ENCODE measurements at places on chromosomes 1 and 21.

- DNase-seq = peak; percentile 65
Observed at GRCh38 chr1:34163792-34164731, 968 bp downstream of the CSMD2 start.

DNA sequence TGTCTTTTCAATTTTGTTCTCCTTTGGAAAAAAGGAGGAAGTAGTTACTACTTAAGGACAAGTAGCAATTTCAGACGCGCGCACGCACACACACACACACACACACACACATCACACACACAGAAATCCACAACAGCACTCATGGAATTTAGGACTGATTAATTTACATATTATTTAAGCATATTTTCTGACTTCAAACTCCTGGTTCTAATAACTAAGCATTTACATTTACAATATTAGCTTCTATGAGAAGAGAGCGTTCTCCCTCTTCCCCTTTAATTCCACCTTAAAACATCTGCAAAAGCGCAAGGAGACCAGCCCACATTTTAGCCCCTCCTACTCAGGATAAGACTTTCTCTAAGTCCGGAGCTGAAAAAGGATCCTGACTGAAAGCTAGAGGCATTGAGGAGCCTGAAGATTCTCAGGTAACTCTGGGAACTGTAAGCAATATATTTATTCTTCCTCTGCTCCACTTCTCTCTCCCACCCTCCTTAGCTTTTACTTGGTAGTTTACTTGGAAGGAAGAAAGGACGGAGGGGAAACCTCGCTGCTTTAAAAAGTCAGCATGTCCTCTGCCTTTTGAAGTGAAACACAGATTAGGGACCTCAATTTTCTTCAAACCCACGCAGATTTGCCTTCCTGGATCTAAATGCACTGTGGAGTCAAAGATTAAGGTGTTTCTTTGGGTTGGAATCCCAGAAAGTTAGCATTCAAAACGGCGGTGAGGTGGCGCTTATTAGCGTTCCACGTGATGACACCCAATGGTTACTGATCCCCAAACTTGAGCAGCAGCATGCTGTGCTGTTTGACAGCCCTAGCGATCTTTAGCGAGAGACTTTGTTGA lies at the start of gene PLA2G4A:
TSS of gene PLA2G4A (plus strand) at position 339 of the 844 bp plus-strand sequence. CDS start 25,406 bp downstream, outside the sequence.
- DNase-seq = peak; percentile 78

GRCh38 chr1:13766592-13767564 lies 66.9 kb downstream of the PRDM2 start:
- DNase-seq = no peak

GRCh38 chr1:117610036-117610435 lies 4.2 kb downstream of the TENT5C start:
- no peak for DNase-seq

- no peak for DNase-seq
Observed at GRCh38 chr1:219340796-219341195, 167.1 kb downstream of the LYPLAL1 start.

DNA sequence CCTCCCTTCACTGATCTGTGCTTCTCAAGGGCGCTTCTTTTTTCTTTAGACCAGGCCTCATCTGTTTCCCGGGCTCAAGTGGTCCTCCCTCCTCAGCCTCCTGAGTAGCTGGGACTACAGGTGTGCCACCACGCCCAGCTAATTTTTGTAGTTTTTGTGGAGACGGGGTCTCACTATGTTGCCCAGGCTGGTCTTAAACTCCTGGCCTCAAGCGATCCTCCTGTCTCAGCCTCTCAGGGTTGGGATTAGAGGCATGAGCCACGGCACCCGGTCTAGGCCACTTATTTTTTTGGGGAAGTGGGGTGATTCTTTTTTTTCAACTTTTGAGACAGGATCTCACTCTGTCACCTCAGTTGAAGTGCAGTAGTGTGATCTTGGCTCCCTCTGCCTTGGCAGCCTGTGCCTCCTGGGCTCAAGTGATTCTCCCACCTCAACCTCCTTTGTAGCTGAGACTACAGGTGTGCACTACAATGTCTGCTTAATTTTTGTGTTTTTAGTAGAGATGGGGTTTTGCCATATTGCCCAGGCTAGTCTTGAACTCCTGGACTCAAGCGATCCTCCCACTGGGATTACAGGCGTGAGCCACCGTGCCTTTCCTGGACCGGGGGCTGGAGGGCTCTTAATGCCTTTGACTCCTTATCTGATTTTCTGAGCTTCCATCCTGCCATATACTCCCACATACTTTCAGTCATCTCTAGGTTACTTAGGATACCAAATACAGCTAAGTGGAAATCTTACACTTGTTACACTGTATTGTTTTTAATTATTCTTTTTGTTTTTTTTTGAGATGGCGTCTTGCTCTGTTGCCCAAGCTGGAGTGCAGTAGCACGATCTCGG lies 18.9 kb downstream of the MFAP2 start:
- DNase-seq = no peak

GRCh38 chr1:248402748-248403147 lies at the start of gene OR2T1:
Gene OR2T1, plus strand, starts transcription at chr1:248403048. Its CDS starts 3,100 bp downstream, at chr1:248406148.
- no peak for DNase-seq

All from mesendoderm (in vitro differentiated cells).